ENCODE measurements at places on chromosomes 5 and 9.

DNA sequence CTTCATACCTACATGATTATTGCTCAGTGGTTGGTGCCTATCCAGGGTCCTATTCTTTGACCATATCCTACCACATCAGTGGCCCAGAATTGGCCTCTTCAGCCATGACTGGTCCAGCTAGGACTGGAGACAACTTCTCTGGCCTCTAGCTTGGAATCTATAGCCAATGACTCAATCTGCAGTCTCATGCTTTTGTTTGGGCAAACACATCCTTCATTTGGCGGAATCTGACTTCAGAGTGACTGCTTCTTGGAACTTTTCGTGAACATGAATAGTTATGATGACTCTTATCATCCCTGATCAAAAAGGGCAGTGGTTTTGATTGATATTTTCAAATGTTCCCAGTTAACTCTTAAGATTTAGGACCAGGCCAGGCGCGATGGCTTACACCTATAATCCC lies 134.1 kb downstream of the PAPPA start:
- DNase-seq: no peak

DNA sequence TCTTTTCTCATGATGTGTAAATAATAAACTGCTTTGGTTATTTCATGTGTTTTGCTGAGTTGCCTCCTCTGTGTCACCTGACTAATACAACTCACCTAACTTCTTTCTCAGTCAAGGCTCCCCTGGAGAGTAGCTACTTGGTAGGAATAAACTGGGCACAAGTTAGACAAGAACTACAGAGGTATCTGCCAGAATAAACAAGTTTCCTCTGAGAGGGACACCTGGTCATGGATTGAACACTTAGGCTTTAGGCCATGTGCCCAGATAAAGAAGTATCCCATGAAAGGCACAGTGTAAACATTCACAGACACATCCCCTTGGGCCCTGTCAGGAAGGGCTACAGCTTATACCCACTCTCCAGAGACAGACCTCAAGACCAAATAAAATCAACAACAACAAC lies 532.5 kb downstream of the KIF4B start:
- no peak for DNase-seq

DNA sequence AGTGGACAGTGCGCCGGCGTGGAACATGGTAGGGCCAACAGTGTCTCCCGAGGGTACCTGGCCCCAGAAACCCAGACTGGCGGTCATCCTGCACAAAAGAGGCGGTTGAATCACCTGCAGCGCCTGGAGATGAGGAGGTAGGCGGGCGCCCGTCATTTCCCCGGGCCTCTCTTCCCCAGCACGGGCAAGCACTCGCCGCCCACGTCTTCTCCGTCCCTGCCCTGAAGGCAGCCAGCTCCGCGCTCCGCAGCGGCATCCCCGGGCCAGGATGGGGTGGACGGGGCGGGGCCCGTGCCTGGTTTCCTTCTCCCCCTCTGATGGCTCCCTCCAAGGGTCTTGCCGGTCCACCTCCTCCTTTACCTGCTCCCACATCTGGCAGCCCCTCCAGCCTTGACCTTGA lies 27.1 kb upstream of the N4BP3 start:
- DNase-seq: no peak

DNA sequence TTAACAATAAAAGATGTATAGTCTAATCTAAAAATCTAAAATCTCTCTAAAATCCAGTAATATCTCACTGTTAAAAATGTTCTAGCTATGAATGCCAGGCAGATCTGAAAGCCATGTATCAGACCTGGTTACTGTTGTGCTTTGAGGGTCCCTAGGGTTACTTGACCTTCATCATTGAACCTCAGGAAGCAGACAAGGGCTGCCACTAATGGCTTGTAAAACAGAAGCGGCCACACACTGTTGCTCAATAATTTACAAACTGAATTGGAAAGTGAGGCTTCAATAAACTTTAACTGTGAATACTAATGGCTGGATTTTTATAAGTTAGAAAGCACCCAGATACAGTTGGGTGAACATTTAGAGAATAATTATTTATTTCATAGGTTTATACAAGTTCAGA lies 198.0 kb upstream of the RPS23 start:
- DNase-seq: no peak

GRCh38 chr5:135850231-135850630 lies 15.8 kb downstream of the SLC25A48 start:
- no peak for DNase-seq

DNA sequence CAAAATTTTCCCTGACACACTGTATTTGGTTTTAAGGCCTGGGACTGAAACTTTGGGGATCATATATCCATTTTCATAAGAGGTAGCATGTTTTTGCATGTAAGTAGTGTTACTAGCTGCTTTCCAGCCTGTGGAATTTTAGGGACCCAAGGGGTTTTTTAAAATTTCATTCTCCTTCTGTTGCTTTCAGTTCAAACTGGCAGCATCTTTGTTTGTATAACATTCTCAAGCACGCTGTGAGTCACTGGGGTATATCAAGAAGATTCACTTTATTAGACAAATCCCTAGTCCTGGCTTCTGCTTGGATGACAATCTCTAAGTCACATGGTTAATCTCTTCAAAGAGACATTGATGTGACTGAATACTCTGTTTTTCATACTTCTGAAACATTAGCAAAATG lies 479.0 kb downstream of the CYLC2 start:
- no peak for DNase-seq

DNA sequence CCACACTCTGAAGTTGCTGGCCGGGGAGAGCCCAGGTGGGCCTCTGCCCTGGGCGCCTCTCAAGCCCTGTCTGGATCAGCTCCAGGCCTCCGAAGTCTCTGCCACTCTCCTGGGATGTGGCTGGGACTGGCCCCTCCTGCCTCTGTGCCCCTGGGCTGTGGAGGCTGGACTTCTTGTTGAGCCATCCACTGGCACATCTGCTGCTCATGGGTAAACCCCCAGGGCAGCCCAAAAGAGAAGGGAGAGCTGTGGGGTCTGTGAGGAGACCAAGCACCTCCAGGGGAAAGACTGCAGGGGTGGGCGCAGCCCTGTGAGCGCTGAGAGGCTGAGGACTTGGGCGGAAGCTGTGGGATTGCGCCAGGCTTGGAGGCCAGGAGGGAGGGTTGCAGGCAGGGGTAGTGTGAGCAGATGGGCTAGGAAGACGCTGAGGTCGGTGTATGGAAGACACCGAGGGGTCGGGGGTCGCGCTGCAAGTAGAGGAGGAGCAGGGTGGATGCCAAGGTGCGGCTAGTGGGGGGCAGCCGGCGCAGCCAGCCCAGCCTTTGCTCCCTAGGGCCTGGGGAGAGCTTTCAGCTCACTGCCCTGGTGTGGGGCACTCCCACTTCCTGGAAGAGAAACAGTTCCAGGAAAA lies 118.1 kb downstream of the WNK2 start:
- DNase-seq: no peak

DNA sequence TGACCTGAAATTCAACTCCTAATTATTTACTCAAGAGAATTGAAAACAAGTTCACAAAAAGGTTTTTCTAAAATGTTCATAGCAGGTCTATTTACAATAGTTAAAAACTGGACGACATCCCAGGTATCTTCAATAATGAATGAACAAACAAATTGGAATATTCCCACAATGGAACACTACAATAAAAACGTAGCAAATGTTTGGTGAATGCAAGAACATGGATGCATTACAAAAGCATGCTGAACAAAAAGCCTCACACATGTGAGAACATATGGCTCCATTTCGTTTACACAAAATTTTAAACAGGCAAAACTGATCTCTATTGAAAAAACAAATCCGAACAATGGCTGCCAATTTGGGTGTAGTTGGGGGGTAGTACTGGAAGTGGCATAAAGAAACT lies 669.9 kb downstream of the MTRR start:
- no peak for DNase-seq

GRCh38 chr5:149852641-149853330 lies 91.8 kb downstream of the PDE6A start:
- DNase-seq: no peak

DNA sequence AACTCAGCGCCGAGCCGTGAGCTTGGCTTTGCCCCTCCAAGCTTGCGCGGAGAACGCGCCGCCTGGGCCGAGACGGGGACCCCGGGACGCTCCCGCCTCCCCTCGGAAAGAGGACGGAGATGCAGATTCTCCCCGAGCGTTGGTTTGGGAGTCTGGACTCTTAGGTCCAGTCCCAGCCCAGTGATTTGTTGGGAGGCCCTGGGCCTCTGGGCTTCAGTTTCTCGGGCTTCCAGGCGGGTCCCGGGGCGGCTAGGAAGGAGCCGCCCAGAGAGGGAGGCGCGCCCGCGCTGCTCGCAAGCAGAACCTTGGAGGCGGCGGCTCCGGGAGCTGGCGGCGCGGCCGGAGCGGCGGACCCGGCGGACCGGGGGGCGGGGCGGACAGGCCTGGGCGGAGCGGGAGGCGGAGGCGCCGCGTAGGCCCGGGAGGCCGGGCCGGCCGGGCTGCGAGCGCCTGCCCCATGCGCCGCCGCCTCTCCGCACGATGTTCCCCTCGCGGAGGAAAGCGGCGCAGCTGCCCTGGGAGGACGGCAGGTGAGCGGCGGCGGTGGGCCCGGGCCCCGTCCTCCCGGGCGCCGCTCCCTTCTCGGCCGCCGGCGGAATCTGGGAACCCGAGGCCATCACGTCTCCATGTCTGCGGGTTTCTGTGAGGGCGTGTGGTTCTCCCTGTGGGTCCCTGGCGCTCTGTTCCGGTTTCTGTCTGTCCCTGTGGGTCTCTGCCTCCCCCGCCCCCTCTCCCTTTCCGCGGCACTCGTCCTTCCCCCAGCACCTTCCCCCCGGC lies at the start of gene B4GALT7:
Gene B4GALT7 (plus strand): TSS at position 402 of the 777 bp plus-strand sequence. CDS start 79 bp downstream, at position 481.
- DNase-seq: peak; percentile 68

DNA sequence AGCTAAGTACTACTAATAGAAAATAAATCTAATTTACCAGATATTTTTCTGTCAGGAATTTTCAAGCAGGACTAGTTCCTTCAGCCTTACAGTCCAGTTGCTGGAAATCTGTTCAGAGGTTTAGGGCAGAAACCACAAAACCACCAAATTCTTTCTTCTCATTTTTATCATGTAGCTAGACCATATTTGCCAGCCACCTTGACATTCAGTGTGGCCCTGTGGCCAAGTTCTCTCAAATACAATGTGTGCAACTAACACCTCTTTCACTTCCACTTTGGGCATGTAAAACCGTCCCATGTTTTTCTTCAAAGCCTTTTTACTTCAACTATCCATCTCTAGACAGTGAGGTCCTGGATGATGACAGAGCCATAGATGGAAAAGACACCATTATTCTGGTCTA lies 1133.2 kb upstream of the CDH18 start:
- no peak for DNase-seq

- DNase-seq: no peak
Observed at GRCh38 chr5:175113947-175114346, 330.0 kb downstream of the DRD1 start.

DNA sequence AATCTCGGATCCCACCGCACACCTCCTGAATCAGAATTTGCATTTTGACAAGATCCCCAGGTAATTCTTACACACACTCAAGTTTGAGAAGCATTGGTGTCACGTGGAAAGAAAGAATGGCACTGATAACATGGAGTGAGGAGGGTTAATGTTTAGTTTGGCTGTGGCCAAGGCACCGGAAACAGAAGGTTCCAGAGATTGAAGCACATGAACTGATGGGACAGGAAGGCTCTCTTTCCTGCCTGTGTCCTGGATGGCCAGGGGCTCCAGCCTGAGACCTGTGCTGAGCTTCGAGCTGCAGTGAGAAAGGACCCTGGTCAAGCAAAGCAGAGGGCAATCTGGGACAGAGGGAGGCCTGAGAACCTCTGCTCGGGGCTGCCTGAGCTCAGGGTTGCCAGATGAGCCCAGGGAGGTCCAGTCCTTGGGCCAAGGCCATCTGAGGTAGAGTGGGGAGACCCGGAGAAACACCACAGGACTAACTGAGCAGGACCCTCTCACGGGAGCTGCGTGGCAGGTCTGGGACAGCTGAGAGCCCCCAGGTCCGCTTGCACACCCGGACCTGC lies 27.3 kb downstream of the AFAP1L1 start:
- no peak for DNase-seq

GRCh38 chr9:117682955-117683710 lies 21.1 kb upstream of the TLR4 start:
- no peak for DNase-seq

DNA sequence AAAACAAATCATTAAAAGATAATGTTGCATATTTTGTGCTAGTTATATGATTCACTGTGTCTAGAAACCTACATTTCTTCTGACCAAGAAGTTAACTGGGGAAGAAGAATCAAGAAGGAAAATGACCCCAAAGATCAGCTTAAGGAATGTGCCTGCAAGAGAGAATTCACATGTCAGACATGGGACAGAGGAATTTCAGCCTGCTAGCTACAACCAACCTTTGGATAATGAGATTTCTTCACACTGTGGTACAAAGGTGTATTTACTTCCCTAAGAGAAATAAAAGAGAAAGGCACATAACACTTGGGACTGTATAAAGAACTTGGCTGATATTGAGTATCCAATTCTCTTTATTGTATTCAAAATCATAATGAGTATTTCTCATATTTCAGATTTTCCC lies 39.6 kb upstream of the ELL2 start:
- no peak for DNase-seq

GRCh38 chr5:5178136-5178535 lies 38.0 kb downstream of the ADAMTS16 start:
- DNase-seq: no peak

- no peak for DNase-seq
Observed at GRCh38 chr9:137149942-137150616, 11.1 kb downstream of the GRIN1 start.

DNA sequence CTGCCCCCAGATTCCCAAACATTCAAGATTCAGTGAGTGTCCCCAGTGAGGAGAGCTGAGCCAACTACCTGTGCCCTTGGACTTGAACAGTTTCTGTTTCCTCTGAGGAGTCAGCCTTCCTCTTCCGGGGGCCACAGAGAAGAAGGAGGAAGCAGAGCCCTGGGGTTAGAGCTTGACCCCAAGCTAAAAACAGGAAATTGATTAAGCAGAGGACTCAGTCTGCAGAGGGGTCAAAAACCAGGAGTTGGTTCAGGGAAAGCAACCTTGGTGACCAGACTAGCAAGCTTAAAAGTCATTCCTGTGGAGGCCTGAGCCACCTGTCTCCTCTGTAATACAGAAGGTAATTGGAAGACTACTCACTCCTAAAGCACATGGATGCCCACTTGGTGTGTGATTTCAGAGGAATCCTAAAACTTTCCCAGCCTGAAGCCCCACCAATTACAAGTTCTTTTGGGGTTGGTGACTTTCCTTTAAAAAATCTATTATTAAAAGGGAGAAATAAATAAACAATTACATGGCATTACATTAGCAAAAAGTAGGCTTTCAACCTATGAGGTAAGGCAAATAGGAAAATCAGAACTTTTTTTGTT lies 64.2 kb upstream of the SELENOP start:
- no peak for DNase-seq

GRCh38 chr5:72130351-72130761 lies 23.1 kb downstream of the MAP1B start:
- DNase-seq: no peak

- no peak for DNase-seq
Observed at GRCh38 chr5:171612749-171613148, 172.9 kb upstream of the SMIM23 start.

- DNase-seq: no peak
Observed at GRCh38 chr9:129850821-129851550, 15.7 kb downstream of the USP20 start.

DNA sequence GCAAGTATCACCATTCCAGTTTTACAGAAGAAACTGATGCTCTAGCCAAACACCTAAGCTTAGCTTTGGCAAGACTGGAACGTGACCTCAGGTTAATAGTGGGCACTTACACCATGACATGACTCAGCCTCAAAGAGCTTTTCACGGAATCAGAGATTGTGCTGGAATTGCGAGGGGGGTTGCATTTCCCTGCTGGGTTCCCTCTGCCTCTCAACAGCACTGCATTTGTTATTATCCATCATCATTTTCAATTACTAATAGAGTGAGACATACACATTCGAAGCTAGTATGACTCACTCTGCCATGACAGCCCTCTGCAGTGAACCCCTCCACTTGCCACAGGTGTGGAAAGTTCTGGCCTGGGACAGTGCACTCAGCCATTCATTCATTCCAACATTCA lies 8.0 kb downstream of the SPOCK1 start:
- DNase-seq: no peak

Measured in stimulated activated CD8-positive, alpha-beta memory T cell treated with anti-CD3 and anti-CD28 coated beads, Interleukin-4, amount 100 ng/mL, for 1 hour (primary cell).